ENCODE measurements at places on chromosomes 12 and 14.

DNA sequence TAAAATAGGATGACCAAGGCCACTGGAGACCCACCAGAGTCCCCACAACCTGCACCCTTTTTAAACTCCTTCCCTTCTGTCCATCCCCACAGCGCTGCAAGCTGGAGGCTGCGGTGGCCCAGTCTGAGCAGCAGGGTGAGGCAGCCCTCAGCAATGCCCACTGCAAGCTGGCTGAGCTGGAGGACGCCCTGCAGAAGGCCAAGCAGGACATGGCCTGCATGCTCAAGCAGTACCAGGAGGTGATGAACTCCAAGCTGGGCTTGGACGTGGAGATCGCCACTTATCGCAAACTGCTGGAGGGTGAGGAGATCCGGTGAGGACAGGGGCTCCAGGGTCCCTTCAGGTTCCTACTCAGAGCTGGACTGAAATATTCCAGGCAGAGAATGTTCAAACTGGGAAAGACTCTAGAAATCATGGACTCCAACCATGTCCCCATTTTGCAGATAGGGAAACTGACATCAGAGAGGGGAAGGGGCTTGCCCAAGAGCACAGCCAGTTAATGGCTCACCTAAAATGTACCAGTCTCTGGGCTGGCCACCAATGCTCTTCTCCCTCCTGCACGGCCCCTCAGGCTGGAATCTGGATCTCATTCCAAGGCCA, 17.2 kb downstream of the KRT85 start:
- DNase-seq: no peak

DNA sequence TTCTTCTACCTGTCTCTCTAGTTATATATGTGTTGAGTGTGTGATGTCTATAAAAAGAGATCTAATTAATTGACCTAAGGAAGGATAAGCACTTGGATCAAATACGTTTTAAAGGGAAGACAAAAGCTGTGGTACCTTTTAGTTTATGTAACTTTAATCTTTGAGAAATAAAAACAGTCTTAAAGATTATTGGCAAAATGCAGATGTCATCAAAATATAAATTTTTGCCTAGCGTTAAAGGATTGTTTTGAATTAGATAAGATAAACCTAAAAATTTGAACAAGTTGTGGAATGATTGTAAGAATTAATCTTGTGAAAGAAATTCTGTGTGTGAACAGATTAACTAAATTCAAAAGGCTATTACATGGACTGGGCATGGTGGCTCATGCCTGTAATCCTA, 42.9 kb downstream of the C12orf56 start:
- no peak for DNase-seq

- DNase-seq: no peak
Observed at GRCh38 chr12:13142747-13143146, 39.3 kb upstream of the GSG1 start.

GRCh38 chr14:74503291-74503937, 9.8 kb downstream of the ISCA2 start:
- DNase-seq: no peak

DNA sequence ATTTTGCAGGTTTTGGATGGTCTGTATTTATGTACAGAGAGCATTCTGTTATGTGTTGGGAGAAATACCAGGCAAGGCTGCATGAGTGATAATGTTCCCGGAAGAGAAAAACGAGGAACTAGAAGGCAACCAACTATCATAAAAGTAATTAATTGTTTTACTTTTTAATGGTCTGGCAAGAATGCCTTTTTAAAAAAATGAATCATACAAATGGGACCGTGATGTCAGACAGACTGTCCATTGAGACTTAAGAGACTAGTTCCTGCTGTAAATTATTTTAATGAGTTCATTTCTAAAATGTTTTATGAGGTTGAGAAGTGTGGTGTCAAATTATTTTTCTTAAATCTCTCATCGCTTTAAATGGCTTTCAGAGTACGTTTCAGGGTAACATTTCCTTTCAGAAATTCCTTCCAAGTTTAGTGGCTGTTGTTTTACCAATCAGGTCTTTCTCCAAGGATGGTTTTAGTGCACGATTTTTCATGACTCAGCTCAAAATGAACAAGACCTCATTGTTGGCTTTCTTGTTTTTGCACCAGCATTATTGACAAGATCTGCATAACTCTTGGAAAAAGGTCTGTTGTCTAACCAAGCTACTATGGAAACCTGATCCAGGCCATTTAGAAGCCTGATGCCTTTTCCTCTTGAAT, 86.1 kb upstream of the ARHGAP5 start:
- no peak for DNase-seq

DNA sequence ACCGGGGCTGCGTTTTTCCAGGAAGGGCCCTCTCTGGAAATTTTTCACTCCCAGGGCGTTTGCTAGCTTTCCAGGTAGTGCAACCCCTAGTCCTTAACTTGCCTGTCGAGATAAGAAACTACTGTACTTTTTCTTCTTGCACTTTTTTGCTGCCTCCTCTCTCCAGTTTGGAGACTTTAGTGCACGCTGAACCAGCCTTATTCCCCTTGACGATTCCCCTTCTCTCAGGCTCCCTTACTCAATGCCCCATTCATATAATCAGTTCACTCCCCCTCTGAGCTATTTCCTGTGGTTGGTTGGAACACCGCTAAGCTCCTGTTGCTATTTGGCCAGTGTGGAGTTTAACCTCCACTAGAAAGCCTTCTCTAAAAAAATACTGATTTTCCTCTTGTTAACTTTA, 682 bp downstream of the CREBL2 start:
- DNase-seq: peak; percentile 35

DNA sequence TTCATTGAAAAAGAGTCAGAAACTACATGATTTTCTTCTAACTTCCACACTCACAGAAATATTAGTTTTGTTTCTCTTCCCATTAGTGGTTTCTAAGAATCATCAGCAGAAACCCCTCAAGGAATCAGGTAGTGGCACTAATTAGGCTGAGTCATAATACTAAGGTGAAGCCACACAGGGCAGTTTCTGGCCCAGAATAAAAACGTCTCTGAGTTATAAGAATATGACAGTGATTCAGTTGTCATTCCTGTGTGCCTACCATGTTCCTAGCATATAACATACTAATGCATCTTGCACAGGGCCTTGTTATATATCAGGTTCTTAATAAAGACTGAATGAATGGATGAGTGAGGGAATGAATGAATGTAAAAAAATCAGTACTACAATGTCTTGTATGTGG, 206.0 kb upstream of the PLEKHG7 start:
- DNase-seq: peak; percentile 9

GRCh38 chr14:66228267-66228970, 257.8 kb upstream of the CCDC196 start:
- no peak for DNase-seq

GRCh38 chr14:99028041-99028440, 244.0 kb downstream of the BCL11B start:
- DNase-seq: no peak

GRCh38 chr14:75277008-75277814, 1.4 kb upstream of the FOS start:
- peak; percentile 79 for DNase-seq

DNA sequence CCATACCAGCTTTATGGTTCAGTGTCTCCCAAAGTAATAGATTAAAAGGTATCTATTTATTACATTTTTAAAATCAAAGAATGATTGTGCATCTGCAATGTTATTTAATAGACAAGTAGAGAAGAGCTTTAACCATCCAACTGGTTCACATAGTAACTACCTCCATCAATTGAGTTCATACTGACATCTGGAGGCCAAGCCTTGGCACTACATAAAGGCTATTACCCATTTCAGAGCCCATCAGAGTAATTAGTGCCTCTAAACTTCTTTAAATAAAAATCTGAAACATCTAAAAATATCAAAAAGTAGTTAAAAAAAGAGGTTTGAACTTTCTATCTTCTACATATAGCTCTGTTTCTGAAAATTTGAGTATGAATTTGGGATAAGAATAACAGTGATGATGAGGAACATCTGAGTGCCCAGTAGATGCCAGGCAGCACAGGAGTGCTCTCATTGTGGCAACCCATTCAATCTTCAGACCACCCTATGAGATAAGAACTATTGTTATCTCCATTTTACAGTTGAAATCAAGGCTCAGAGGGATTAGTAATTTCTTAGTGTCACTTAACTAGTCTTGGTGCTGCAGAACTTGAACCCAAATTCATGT, 132.9 kb upstream of the DAAM1 start:
- peak; percentile 20 for DNase-seq

- DNase-seq: no peak
Observed at GRCh38 chr12:88298014-88298682, 156.0 kb downstream of the TMTC3 start.

DNA sequence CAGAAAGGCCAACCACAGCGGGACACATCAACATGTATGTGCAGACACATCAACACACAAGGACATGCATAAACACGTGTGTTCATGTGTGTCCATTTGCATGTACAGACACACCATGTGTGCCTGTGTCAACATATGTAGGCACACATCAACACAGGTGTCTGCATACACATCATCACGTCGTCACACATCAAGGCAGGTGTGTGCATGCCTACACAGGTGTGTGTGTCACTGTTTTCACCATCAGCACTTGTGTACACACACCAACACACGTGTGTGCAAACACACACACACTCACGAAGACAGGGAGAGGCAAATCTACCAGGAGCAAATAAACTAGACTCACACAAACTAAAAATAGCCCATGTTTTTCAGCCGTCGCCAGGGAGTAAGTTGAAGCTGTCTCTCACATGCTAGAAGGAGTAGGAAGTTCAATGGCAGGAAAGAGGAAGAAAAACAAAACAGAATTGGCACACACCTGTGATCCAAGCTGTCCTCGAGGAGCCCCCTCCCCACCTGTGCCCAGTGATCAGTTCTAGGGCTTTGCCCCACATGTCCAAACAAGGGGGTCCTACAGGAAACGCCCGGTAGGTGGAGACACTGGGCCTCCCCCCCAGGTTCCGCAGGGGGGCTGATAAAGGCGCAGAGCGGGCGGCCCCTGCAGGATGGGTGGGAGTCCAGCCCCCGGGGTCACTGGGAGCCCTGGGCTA, 7.4 kb downstream of the SCARB1 start:
- no peak for DNase-seq

DNA sequence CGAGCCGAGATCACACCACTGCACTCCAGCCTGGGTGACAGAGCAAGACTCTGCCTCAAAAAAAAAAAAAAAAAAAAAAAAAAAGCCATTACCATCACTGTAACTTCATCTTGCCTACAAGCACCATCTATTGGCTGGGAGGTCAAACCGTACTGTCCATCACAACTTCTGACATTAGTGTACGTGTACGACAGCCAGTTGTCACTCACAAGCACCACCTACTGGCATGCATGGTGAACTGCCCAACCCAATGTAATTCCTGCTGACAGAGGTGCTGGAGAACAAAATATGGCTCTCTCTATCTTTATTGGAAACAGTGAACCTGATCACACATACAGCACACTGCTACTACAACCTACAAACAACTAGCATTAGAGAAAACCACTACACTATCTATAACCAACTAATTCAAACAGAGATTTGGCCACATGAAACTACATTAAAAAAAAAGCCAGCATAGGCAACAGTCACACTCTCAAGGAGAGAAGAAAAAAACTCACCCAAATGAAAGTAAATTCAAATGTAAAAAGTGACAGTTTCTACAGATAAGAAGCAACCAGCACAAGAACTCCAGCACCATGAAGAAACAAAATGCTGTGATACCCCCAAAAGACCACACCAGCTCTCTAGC, 82.3 kb downstream of the PUS7L start:
- peak; percentile 8 for DNase-seq

DNA sequence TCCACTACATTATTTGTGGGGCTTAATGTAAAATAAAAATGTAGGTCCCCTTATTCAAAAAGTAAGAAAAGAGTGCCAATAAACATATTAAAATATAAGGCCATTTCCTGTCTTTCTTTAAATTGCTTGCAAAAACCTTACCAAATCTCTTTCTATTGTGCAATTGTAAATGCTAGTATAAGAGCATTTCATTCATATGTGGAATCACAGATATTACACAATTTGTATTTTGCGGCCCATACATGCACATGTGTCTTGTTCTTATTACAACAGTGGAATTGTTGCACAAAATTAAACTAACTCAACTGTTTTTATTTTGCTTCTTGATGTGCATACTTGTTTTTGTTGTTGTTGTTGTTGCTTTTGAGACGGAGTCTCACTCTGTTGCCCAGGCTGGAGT, 20.1 kb upstream of the CRADD start:
- no peak for DNase-seq

DNA sequence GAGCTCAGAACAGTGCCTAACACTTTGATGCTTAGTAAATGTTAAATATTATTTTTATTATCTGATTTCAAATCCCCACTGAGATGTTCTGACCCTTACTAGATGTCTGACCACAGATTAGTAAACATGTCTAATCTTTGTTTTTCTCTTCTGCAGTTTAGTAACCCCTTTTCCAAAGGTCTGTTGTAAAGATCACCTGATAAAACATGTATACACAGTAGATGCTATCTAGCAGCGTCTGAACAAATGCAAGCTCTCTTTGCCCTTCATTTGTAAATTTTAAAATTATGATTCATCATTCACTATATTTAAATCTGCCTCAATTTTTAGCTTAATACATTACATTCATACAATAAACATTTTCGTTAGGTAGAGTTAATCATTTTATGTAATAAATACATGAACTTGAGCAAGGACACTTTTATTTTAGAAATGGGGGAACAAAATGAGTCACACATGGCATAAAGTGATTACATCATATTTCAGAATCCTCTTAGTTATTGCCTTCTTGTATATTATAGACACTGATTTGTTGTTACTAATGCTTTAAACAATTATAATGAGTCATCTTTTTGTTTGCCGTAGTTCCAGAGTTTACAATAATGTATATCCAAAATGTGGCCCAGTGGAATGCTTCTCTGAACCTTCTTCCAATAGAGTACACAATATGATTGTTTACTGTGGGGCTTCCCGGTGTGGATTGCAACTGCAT, 1.7 kb upstream of the OR4K5 start:
- DNase-seq: no peak

DNA sequence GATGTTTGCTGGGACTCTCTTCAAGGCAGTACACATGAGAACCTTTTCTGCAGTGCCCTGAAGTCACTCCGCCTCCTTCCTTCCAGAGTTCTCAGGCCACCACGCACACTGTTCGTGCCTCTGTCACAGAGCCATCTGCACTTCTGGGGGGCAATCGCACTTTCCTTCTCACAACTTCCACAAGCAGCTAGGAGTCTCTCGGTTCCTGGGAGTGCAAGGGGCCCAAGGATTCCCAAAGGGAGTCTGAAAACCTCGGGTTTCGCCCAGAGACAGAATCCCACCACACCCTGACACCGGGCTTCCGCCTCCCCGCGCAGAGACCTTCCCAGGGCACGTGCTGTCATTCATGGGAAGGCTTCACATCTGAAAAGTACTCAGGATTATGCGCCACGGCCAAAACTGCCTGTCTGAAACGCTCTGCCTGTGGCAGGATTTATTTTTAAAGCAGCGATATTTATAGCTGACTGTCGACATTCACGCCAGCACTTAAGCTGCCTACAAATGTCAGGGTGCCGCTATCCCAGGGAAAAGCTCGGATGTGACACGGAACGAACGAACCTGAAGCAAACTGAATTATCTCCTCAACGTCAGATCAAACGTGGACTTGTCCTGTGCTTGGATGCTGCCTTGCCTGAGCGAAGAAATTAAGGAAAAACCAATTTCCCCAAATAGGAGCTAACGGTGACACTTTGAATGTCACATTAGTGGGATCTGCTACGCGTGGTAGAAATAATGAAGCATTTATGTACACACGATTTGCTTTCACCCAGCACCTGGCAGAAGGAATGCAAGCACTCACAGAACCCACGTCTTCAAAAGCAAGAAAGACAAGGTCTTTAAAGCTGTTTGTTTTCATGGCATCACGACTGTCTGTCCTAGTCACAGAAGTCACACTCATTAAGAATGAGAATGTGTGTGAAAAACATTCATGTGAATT, 154.0 kb downstream of the PIWIL1 start:
- no peak for DNase-seq

- no peak for DNase-seq
Observed at GRCh38 chr12:99049774-99050173, 404.7 kb downstream of the APAF1 start.

Measured in CD4-positive, alpha-beta T cell treated with Interleukin-15 for 4 hours (primary cell).